Foreskin keratinocyte (primary cell): ENCODE measurements at places on chromosomes 6 and 20. TPM values are rescaled to one million over a fixed set of nuclear protein-coding genes. Genes with fewer than 3 reads are reported as not detected.

GRCh38 chr6:1244941-1245340 lies 67.0 kb upstream of the FOXQ1 start:
- no peak for DNase-seq

GRCh38 chr6:138157986-138158638 lies 3.6 kb upstream of the ARFGEF3 start:
- DNase-seq, result no peak

DNA sequence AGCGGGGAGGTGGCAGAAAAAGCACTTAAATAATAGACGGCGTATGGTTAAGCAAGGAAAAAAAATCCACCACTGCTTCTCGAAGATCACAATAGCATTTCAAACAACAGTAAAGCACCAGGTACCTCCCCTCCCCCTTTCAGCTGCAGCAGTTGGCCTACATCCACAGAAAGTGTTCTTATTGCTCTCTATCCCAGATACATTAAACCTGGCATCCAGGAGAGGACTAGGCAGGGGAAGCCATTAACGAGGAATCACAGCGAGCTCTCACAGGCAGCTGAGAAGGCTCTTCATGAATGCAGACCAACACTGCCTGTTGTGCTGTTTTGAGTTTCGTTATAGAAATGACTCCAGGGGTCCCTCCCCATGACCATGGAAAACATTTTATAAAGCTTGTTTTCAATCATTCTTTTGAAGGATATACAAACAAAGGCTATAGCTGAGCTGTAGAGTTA lies 11.8 kb downstream of the FYN start:
- DNase-seq, result no peak

DNA sequence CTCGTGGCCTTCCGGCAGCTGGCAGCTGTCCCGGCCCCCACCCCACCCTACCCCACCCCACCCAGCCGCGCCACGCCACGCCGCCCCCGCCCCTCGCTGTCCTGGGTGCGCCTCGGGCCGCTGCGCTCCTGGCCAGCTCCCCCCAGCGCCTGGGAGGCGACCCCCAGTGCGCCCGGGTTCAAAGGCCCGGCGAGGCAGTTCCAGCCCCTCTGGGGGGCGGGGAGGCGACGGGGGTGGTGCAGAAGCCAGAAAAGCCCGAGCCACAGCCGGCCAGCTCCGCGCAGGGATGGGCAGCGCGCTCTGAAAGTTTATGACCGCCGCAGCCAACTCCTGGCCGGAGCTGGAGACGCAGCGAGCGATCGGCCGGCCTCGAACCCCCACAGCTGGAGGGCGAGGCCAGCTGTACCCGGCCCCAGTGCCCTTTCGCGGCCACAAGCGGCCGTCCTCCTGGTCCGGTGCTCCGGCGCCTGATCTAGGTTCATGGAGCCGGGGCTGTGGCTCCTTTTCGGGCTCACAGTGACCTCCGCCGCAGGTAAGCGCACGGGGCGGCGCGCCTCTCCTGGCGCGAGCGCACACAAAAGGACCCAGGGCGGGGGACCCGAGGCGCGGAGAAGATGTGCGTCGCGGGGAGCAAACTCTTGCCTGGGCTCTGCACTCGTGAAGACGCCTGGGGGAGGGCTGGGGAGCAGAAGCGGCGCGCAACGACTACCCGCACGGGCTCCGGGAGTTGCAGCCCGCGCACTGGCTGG lies at the start of gene EDN3:
EDN3 (plus strand) TSS at position 279 of the 749 bp plus-strand sequence; CDS start at position 481, 202 bp downstream.
- no peak for DNase-seq

GRCh38 chr20:237489-237888 lies 10.4 kb downstream of the DEFB129 start:
- no peak for DNase-seq

GRCh38 chr20:51456511-51457509 lies 85.7 kb downstream of the NFATC2 start:
- DNase-seq, result peak; percentile 83

The LIME1 gene
- polyA plus RNA-seq, result 4.4 and 5.3 TPM in 2 replicates

The GSTA3 gene
- polyA plus RNA-seq, result not detected in 2 replicates

The LINC00237 gene
- polyA plus RNA-seq, result not detected in 2 replicates
